ENCODE measurements at places on chromosomes 3 and 15.

DNA sequence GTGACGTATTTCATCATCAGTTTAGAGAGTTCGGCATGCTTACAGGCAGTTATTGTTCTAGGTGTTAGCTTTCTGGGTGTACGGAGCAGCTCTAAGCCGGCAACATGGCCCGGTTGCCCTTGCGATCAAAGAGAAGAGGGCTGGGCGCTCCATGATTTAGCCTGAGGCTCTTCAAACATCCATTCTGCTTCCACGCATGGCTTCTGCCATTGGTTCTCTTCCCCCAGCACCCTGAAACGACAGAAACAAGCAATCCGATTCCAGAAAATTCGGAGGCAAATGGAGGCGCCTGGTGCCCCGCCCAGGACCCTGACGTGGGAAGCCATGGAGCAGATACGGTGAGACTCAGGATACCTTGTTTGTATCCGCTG, 574 bp downstream of the NGRN start:
- peak; percentile 22 for DNase-seq

- no peak for DNase-seq
Observed at GRCh38 chr3:173742491-173742890, 344.9 kb downstream of the NLGN1 start.

GRCh38 chr15:66275352-66275751, 18.0 kb upstream of the DIS3L start:
- no peak for DNase-seq

GRCh38 chr3:127274200-127274760, 13.6 kb downstream of the PRR20G start:
- peak; percentile 31 for DNase-seq

GRCh38 chr3:55792009-55792408, 304.9 kb upstream of the WNT5A start:
- DNase-seq: no peak

- DNase-seq: no peak
Observed at GRCh38 chr3:169152319-169152718, 511.2 kb downstream of the MECOM start.

- DNase-seq: no peak
Observed at GRCh38 chr15:34514251-34514670, 69.2 kb downstream of the GOLGA8B start.

Measured in inflammatory macrophage treated with lipopolysaccharide for 4 hours (primary cell).